ENCODE measurements at places on chromosomes 7 and 10.

DNA sequence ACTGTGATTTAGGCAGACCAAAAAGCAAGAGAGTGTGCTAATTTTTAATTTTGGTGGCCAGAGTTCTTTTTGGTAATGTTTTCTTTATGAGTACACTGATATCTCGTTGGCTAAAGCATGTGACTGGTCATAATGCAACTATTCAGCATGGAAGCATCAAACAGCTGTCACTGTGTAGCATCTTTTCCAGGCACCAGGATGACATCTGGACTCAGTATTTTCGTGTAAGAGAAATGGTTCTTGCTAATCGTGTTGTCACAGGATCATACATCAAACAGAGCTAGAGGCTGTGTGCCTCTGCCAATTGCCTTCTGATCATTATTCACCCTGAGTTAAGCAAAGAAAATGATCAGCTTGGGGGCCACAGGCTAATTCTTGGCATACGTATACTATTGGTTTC is 118.9 kb downstream of the SND1 start:
- no peak for DNase-seq

DNA sequence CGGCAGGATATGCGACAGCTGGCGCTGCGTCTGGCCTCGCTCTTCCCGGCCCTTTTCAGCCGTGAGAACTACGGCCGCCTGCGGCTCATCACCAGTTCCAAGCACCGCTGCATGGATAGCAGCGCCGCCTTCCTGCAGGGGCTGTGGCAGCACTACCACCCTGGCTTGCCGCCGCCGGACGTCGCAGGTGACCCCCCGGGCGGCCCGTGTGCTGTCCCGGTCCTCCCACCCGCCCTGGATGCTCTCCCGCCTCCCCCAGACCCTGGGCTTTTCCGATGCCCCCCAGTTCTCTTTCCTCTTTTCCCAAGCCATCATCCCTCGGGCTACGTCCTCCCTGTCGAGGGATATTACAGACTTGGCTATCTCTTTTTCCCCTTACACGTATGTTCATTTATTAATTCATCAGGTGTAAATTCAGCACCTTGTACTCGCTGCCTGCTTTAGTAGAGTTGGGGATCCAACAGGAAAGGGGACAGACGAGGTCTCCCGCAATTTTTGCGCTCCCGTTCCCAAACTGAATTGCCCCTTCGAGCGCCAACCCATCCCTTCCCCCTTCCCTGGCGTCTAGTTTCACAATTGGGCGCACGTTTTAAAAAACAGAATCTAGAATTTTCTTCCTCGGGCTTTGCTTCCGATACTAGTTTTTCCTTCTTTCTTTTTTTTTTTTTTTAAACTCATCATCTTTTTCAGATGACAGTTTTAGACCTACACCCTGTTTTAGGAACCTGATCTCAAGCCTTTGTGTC is 846 bp downstream of the MINPP1 start:
- DNase-seq = peak; percentile 9

DNA sequence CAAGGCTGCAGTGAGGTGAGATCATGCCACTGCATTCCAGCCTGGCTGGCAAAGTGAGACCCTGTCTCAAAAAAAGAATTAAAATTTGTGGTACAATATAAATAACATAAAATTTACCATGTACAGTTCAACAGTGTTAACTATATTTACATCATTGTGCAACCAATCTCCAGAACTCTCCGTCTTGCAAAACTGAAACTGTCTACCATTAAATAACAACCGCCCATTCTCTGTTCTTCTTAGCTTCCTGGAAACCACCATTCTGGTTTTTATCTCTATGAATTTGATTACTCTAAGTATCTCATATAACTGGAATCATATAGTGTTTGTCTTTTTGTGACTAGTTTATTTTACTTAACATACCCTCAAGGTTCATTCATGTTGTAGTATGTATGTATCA is 167.6 kb downstream of the AUTS2 start:
- no peak for DNase-seq

DNA sequence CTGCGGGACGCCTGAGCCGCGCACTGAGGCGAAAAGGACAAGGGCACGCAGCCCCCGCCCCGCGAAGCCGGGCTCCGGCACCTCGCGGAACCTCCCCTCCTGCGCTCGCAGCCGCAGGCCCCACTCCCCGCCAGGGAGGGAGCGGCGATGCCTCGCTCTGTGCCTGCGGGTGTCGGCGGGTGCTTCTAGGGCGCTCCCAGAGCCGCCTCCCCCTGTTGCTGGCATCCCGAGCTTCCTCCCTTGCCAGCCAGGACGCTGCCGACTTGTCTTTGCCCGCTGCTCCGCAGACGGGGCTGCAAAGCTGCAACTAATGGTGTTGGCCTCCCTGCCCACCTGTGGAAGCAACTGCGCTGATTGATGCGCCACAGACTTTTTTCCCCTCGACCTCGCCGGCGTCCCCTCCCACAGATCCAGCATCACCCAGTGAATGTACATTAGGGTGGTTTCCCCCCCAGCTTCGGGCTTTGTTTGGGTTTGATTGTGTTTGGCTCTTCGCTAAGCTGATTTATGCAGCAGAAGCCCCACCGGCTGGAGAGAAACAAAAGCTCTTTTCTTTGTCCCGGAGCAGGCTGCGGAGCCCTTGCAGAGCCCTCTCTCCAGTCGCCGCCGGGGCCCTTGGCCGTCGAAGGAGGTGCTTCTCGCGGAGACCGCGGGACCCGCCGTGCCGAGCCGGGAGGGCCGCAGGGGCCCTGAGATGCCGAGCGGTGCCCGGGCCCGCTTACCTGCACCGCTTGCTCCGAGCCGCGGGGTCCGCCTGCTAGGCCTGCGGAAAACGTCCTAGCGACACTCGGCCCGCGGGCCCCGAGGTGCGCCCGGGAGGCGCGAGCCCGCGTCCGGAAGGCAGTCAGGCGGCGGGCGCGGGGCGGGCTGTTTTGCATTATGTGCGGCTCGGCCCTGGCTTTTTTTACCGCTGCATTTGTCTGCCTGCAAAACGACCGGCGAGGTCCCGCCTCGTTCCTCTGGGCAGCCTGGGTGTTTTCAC is 519 bp downstream of the ITGB8 start:
- peak; percentile 21 for DNase-seq

DNA sequence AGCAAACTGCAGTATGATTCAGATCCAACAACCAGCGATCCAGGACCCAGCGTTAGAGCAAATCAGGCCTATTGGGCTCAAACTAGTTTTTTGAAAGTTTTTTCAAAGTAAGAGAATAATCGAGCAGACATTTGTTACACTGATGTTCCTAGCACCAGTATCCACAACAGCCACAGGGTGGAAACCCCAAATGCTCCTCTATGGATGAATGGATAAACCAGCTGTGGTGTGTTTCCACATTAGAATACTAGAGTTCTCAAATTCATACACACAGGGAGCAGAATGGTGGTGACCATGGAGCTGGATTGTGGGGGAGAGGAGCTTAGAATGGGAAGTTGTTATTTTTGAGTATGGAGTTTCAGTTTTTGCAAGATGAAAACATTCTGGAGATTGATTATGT is 60.7 kb downstream of the PDIA4 start:
- no peak for DNase-seq

DNA sequence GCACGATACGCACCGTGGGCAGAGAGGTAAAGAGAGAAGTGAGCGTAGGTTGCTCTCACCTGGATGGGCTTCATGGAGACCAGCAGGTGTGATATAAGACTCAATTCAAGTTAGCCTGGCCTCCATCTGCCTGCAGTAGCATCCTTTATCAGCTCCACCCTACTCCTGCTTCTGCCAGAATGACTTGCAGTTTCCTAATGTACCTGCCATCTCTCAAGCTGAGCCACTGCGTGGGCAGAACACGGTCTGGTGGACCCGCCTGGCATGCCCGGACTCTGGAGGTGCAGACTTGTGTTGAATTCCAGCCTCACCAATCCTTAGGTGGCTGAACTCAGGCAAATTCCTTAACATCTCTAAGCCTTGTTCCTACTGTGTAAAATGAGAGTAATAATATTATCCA is 64.3 kb downstream of the STEAP1B start:
- DNase-seq = no peak

GRCh38 chr7:100895701-100895955 is at the start of gene ACHE:
Gene ACHE (minus strand): TSS chr7:100895888. CDS start chr7:100894232, 1,656 bp downstream.
- no peak for DNase-seq

- no peak for DNase-seq
Observed at GRCh38 chr7:139885511-139885910, 56.4 kb downstream of the TBXAS1 start.

DNA sequence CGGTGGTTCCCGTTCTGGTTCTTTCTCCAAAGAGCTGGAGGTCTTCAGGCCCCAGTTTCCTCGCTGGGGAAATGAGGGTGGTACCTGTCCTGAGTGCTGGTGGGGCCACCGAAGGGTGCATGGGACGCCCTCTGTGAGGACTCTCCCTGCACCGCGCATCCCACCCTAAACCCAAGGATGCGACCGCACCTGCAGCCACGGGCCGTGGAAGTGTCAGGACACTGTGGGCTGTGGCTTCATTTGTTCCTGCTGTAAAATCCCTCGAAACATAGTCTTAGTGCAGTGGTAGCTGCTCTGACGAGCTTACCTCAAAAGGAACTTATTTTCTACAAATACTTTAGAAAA is 84.1 kb downstream of the NKX6-2 start:
- DNase-seq = no peak

- DNase-seq = no peak
Observed at GRCh38 chr10:68560943-68561864, 1.1 kb downstream of the TET1 start.

DNA sequence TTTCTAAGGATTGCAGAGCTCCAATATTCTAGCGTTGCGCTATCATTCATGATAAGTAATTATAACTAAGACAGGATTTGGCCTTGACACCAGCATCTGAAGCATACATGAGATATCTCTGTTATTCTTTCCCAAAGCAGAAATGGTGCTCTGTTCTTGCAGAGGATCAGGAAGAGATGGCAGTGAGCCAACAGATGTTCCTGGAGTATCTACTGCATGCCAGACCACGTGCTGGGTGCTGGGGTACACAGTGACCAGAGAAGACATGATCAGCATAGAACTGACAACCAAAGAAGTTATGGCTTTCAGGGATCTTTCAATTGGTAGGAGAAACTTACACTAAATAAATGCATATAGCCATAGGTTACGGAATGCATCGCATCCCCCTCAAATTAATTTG is 63.7 kb upstream of the PLXNA4 start:
- DNase-seq = no peak

DNA sequence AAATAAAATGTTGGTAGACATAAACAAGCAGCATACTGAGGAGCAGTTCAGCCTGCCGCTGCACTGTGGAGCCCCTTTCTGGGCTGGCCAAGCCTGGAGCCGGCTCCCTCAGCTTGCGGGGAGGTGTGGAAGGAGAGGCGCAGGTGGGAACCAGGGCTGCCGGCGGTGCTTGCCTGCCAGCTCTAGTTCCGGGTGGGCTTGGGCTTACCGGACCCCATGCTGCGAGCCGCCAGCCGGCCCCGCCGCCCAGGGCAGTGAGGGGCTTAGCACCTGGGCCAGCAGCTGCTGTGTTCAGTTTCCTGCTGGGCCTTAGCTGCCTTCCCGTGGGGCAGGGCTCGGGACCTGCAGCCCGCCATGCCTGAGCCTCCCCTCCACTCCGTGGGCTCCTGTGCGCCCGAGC is 672.9 kb upstream of the POM121L12 start:
- DNase-seq = no peak

- no peak for DNase-seq
Observed at GRCh38 chr7:47153576-47153975, 428.3 kb downstream of the TNS3 start.

DNA sequence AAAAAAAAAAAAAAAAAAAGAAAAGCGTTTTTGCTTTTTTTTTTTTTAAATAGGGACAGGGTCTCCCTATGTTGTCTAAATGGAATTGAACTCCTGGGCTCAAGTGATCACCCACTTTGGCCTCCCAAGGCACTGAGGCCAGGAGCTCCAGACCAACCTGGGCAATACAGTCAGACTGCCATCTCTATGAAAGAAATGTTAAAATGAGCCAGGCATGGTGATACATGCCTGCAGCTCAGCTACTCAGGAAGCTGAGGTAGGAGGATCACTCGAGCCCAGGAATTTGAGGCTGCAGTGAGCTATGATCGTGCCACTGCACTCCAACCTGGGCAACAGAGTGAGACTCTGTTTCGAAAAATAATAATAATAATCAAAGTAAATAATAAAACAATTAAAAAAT is 16.5 kb upstream of the LMTK2 start:
- no peak for DNase-seq

DNA sequence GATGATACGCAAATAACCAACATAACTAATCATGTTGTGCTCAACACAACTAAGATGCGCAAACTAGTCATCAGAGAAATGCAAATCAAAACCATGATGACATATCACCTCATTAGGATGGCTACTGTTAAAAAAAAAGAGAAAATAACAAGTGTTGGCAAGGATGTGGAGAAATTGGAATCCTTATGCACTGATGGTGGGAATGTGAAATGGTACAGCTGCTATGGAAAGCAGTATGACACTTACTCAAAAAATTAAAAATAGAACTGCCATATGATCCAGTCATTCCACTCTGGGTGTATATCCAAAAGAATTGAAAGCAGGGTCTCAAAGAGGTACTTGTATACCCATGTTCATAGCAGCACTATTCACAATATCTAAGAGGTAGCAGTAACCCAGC is 42.9 kb downstream of the SLIT1 start:
- no peak for DNase-seq
